ENCODE measurements at places on chromosomes 12 and 14. TPM values are rescaled to one million over a fixed set of nuclear protein-coding genes. Genes with fewer than 3 reads are reported as not detected.

DNA sequence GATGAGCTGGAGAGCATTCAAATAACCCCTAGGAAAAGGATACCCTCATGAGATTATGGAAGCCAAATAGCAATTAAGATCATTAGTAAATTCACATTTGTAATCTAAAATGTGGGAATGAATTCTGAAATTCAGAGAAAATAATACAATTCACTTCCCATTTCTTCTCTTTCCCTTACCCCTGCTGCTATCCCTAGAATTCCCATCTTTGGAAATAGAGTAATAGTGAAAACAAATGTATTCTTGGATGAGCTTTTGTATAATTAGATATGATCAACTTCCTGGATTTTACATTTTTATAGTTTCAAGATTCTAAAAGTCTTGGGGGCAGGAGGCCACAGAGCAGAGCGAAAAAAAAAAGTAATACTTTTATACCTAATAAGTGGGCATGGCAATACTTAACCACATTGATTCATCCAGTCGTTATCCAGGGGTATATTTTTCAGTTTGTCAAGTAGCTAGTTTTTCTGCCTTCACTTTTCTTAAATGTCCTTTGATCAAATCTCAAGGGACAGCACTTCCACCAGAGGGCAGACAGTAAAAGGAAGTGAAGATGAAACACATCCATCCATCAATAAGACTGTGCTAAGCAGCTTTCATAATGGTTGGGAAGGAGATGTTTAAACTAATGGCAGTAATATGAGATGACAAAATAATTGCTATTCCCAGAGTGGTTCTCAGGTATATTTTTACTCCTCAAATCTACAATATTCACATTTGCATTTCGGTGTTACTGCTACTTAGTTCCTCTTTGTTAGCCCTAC is 401.3 kb downstream of the DIO2 start:
- peak; percentile 36 for DNase-seq

DNA sequence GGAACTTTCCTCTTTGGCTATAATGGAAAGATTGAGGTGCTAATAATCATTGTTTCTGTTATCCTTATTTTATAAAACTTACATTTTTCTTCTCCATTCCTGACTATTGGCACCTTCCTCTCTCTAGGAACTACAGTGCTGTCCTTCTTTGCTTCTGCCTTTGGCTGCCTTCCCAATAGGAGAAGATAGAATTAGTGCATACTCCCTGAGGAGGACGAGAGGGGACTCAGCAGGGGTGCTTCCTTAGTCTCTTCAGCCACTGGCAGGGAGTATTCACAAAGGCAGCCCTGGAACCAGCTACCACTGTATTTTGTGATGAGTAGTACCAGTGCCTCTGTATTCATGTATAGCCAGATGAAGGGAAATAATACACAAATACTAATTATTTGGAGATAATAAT is 208.5 kb downstream of the FOXG1 start:
- DNase-seq = no peak

- DNase-seq = no peak
These were observed 777.7 kb downstream of the SLC6A15 start for GRCh38 chr12:84134797-84135366.

DNA sequence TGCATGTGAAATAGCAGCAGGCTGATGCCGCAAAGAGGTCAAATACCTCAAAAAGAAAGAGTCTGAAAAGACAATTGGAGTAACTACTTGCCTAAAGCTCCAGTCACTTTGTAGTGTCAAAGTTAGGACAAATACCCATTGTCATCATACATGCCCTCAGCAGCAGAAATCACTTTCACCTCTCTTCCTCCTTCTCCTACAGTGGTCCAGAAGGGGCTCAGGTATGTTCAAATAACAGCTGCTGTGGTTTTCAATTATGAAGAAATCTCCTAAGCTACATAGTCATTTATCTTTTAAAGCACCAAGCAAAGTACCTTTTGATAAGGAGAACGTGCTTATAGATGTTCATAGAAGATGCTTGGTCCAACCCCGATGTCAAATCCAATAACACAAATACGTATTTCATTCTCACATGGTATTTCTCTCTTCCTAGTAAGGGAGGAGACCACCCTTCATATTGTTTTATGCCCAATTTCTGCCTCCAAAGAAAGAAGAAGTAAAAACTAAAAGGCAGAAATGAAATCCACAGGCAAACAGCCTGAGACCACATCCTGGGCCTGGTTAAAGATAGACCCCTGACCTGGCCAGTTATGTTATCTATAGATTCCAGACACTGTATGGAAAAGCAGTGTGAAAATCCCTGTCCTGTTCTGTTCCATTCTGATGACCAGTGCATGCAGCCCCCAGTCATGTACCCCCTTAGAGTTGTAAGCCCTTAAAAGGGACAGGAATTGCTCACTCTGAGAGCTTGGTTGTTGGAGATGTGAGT is 23.7 kb downstream of the GYS2 start:
- no peak for DNase-seq

DNA sequence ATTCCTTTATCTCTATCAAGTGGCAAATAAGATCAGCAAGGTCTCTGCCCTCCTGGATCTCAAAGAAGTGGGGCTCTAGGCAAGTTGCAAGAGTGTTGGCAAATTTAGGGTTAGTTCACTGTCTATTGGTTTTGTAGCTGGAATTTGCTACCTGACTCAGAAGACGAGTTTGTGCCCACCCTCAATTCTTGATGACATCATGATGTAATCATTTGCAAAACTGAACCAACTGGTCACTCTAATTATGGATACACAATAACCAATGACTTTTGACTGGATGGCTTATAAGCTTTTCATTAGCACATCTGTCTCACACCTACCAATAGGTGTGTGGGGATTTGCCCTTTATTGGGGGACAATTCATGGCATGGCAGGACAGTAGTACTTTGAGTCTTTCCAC is 4.6 kb downstream of the TMEM233 start:
- no peak for DNase-seq

NRIP2 gene
- not detected for total RNA-seq

KCNA5 gene
- total RNA-seq = 0.02 TPM

BEGAIN gene
- not detected for total RNA-seq

OR11G2 gene
- total RNA-seq = not detected

Data from H4 (cell line).